ENCODE measurements at places on chromosomes 11 and 22. TPM values are rescaled to one million over a fixed set of nuclear protein-coding genes. Genes with fewer than 3 reads are reported as not detected.
A peak's percentile ranks its signal among the peaks of the same experiment; 100 is the strongest.

- peak; percentile 63 for DNase-seq
Measured at GRCh38 chr11:28621753-28622152, 513.6 kb downstream of the METTL15 start.

SSTR3 gene
- not detected for total RNA-seq

OR8G5 gene
- not detected for total RNA-seq

DNA sequence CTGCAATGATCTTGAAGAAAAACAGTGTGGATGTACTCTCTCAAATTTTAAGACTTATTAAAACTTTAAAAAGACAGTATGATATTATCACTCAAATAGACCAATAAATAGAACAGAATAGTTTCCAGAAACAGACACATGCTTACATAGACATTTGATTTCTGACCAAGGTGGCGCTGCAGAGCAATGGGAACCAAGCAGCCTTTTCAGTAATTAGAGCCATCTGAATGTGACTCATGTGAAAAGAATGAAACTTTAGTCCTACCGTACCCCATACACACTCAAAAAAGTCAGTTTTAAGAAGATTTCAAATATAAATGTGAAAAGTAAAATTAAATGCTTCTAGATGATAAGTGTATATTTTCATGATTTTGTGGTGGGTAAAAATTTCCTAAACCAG, 74.2 kb upstream of the MS4A8 start:
- DNase-seq, result peak; percentile 58

DNA sequence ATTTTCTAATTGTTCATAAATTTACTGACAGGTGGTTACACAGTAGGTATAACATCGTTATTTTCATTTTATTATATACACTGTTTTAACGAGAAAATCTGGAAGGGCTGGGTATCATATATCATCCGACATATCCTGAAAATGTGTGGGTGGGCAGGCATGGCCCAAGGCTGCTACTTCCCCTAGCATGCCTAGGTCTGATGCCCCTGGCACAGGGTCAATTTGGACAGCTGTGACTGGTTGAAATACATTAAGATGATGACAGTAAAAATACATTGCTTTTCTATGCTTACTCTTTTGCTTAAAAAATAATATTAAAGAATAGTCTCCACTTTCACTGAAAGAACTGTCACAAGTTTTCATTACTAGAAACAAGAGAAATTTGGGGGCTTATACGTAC, 908.8 kb downstream of the OPCML start:
- no peak for DNase-seq

JRKL gene
- 4.2 TPM for total RNA-seq

GRCh38 chr22:17103351-17103750, 17.8 kb downstream of the TMEM121B start:
- no peak for DNase-seq

TUB gene
- total RNA-seq, result 1.4 TPM

GRCh38 chr11:67252831-67253239, 13.4 kb upstream of the GRK2 start:
- DNase-seq, result no peak

MYOD1 gene
- total RNA-seq, result not detected
